ENCODE measurements at places on chromosomes 11 and 22.
A peak's percentile ranks its signal among the peaks of the same experiment; 100 is the strongest.

- H3K27me3 ChIP-seq = peaks cover 59% of the 10 kb centered on the region
- H3K4me1 ChIP-seq = peaks cover 22% of the 10 kb centered on the region
- H3K36me3 ChIP-seq = no peaks in the 10 kb centered on the region
- H3K4me3 ChIP-seq = peak overlapping the region; percentile 69
Measured at GRCh38 chr11:10930972-10931760, 73.3 kb upstream of the ZBED5 start.

GRCh38 chr11:118768690-118769089, 22.3 kb downstream of the DDX6 start:
- H3K4me3 ChIP-seq = no peak overlapping the region
- H3K27ac ChIP-seq = no peak overlapping the region
- H3K36me3 ChIP-seq = peaks cover 57% of the 10 kb centered on the region
- H3K4me1 ChIP-seq = peaks cover 49% of the 10 kb centered on the region
- DNase-seq = no peak

GRCh38 chr11:71472357-71472885, 19.4 kb downstream of the NADSYN1 start:
- no peak overlapping the region for H3K27ac ChIP-seq
- H3K4me3 ChIP-seq = no peak overlapping the region
- DNase-seq = no peak
- no peaks in the 10 kb centered on the region for H3K27me3 ChIP-seq
- H3K4me1 ChIP-seq = no peaks in the 10 kb centered on the region

DNA sequence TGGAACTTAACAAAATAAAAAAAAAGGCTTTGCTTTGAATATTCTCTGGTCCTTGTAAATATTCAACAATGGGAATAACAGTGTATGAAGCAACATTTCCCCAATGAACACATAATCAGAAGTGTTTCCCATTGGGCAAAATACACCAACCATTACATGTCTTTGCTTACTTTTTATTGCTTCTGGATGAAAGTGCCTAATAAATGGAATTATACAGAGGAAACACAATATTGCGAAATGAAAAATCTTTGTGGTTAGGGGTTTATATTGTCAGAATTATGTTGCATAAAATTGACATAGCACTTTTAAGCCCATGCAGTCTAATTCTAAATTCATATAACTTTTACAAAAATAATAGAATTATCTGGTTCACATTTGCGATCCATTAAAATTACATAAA, 386.4 kb downstream of the DCDC1 start:
- H3K27me3 ChIP-seq = no peaks in the 10 kb centered on the region
- H3K36me3 ChIP-seq = no peaks in the 10 kb centered on the region
- H3K4me3 ChIP-seq = no peak overlapping the region

Measured in activated CD4-positive, alpha-beta T cell treated with anti-CD3 and anti-CD28 coated beads, Interleukin-2, amount 10 ng/mL, durations not matched to agents 7 days and 5 days (primary cell).